ENCODE measurements at places on chromosomes 5 and 9. TPM values are rescaled to one million over a fixed set of nuclear protein-coding genes. Genes with fewer than 3 reads are reported as not detected.

GRCh38 chr9:3477236-3477834 lies 48.5 kb downstream of the RFX3 start:
- DNase-seq: no peak

DNA sequence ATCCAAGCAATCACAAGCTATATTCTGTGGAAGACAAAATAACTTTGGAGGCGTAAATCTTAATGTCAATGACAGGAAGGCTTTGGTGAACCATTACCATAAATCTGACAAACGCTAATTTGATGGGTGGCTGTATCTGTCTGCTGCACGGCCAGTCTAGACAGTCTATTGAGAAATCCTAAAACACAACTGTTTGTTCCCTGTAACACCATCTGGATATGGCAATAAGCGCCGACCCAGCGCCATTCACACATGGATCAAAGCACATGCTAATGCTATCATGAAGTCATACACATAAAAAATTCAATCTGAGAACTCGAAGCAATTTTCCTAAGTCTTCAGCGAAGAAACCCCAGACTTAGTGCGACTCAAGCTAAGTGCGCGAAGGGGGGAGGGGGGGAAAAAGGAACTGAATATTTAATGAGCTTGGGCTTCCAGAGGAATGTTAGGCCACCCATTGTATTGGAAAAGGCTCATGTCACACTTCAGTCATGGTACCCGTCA lies 95.1 kb downstream of the ARL15 start:
- DNase-seq: no peak

GRCh38 chr9:110111868-110112267 lies 96.1 kb downstream of the C9orf152 start:
- no peak for DNase-seq

DNA sequence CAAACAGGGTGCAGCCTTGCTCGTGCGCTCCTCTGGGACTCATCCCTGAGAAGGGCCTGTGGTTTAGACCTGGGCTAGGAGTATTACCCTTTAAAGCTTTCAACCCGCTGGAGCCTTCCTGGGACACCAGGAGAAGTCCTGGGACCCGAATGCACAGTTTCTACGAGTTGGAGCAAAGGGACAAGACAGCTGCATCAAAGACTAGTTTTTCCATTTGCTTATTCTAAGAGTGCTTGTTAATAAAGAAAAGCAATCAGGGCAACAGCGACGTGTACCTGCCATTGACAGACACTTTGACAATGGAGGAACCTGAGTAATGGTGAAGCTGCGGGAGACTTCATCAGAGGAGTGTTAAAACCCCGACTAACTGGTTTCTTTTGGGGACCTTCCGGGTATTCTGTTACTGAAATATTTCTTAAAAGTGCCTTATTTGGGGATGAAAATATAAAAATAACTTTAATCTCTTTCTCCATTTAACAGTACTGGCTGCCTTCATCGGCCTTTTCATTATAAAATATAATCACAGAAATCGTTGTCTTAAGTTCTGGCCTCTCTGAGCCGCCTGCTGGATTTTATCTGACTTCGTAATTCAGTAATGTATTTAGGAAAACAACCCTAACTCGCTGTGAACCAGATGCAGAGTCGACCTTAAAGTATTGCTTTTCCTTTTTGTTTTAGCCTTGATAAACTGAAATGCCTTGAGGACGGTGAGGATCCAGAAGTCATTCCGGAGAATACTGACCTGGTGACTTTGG lies 732 bp downstream of the SNAPC3 start:
- DNase-seq: peak; percentile 29

DNA sequence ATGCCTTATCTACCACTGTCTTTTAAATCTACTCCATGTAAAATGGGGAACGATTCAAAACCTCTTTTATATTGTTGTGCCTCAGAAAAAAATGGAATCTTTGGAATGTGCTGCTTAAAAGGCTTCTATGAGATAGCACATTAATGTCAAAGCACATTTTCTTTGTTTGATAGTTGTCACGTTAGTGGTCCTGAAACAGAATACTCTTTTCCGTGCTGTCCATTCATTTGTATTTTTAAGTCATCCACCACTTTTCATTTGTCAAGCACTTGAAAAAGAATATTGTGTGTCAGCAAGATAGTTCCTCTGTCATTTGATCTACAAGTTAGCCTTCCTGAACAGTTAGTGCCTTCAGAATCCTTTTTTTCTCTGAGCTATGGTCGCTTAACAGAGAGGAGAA lies 246.9 kb downstream of the MAST4 start:
- DNase-seq: no peak

DNA sequence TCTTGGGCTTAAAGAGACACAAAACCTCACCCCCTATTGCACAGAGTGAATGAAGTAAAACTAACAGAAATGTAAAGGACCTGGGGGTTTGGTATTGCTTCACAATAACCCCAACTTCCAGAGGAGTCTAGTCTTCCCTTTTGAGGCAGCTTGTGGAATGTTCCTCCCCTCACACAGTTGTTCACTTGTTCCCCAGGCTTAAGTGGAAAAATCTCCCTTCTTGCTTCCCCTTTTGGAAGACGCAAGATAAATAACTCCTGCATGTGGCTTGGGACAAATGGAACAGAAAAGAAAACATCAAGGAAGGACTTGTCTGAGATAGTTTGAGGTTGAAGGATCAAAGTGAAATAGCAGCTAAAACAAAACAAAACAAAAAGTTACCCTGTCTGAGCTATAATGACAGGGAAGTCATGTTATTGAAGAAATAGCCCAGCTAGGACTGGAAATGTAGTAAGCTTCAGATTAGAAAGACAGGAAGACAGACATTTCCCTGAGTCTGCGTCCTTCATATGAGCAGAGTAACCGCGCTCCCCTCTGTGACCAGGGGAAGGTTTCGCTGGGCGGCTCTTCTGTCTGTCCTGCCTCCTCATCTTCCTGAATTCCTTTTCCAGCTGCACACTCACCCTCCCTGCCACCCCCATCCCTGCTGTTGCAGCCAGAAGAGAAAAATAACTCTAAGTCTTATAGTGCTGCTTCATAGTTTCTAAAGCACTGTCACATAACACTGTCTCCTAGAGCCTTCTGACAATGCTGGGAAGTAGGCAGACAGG lies 8.8 kb downstream of the SPARC start:
- peak; percentile 58 for DNase-seq

- no peak for DNase-seq
Observed at GRCh38 chr9:12614488-12614887, 78.7 kb upstream of the TYRP1 start.

DNA sequence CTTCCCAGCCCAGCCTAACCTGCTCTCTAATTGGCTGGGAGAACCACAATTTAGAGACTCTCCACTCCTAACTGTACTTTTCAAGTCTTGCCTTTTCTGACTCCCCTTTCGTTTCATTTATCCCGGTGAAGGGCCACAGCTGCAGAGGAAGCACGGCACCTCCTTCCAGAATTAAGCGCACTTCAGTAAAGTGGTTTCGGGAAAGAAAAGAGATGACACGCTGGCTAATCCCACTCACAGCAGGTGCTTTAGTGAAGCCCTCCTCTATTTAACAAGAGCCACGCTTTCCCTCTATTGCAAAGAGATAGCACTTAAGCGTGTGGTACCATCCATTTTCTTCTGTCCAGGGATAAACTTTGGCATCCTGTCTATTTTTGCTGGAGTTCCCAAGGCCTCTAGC lies 4.8 kb downstream of the DNAH5 start:
- no peak for DNase-seq

GRCh38 chr9:104802110-104802509 lies 38.2 kb downstream of the NIPSNAP3B start:
- DNase-seq: peak; percentile 34

DNA sequence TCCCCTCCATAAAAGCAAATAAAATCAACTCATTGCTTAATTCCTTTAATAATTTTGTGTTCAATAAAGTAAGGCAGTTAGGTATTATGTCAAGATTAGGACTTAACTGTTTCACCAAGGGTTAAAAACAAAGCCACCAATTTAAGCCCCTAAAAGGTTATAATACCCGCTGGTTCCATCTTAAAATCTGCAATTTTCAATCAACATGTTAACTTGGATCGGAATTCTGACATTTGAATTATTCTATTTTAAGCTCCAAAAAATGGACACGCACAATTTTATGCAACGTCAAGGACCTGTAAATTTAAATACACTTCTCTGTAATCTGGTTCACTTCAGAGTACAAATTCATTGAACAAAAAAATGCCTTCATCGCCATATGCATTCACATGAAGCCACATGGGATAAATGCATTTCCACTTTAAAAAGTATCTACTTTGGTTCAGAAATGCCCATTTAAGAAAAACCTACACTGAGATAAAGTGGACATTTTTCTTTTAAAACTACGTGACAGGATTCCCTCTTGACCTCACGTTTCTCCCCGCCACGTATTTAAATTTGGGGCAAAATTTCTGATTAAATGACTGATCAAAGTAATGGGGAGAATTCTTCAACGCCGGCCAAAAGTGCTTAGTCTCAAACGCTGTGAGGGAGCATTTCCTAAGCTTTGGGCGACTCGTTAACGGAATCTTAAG lies 721 bp downstream of the GIN1 start:
- DNase-seq: peak; percentile 49

- no peak for DNase-seq
Observed at GRCh38 chr9:30015073-30015472, 2369.4 kb upstream of the ACO1 start.

- no peak for DNase-seq
Observed at GRCh38 chr9:4081956-4082355, 217.9 kb downstream of the GLIS3 start.

The ZNF367 gene
- 0.66 TPM for total RNA-seq

The CNTRL gene
- total RNA-seq: 6.2 TPM

The SNCAIP gene
- total RNA-seq: 5.1 TPM

The PPP3R2 gene
- total RNA-seq: not detected

The PCDH12 gene
- under 0.01 TPM for total RNA-seq

The SLIT3 gene
- total RNA-seq: 8.0 TPM
